ENCODE measurements at places on chromosomes 13 and 19.
A peak's percentile ranks its signal among the peaks of the same experiment; 100 is the strongest.

DNA sequence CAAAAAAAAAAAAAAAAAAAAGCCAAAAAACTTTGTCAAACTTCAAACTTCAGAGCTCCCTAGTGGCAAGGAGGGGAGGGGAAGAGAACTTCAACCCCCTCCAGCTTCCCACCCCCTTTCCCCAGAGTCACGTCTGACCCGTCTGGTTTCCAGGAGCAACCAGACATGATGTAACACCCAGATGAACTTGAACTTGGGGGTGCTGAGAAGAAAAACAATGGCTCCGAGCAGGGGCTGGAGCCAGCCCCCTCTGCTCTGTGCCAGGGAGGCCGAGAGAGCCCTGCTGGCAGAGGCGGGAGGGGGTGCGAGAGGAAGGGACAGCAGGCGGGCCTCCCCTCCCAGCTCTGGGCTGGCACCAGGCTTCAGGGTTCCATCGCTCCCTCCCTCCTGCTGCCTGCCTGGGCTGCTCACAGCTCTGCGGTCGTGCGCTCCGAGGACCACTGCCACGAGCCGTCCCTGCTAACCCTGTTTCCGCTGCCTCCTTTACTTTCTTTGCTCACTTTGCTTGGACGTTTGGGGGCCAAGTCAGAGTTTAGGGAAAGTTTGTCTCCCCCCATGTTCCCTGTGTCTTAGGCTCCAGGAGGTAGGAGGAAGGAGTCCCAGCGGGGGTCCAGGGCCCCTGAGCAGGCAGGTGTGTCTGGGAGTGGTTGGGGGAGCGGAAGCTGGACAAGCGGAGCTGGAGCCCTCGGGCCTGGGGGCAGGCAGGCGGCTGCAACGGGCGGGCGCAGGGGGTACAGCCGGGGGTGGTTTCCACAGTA lies 11.1 kb downstream of the LYL1 start:
- no peak for DNase-seq

GRCh38 chr13:101919541-101920181 lies 467.2 kb downstream of the ITGBL1 start:
- peak; percentile 46 for DNase-seq

DNA sequence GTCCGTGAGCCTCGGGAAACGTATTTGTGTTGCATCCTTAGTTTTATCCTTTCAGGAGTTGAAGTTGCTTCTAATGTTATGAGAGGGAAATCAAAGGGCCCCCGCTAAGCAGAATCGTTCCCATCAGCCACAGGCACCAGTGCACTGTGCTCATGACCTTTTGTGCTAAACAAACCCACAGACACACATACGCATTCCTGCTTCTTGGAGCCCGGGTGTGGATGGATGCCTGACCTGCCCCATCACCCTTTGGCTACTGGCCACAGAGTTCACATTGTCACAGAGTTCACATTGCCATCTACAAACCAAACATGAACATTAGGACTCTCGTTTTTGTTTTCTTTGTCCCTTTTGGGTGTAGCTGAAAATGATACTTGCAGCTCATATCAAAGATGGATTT lies 47.2 kb downstream of the CHST8 start:
- no peak for DNase-seq

GRCh38 chr19:48147597-48148175 lies 22.5 kb downstream of the LIG1 start:
- no peak for DNase-seq

- DNase-seq: no peak
Measured at GRCh38 chr19:15469513-15470297, 5.4 kb upstream of the RASAL3 start.

GRCh38 chr13:77480066-77480465 lies 55.4 kb upstream of the SCEL start:
- DNase-seq: no peak

GRCh38 chr19:1270213-1270853 lies 1.2 kb downstream of the CIRBP start:
- DNase-seq: no peak

- DNase-seq: no peak
Measured at GRCh38 chr19:44972802-44973201, 17.6 kb downstream of the CLPTM1 start.

- DNase-seq: no peak
Measured at GRCh38 chr19:19186742-19187141, 5.2 kb downstream of the BORCS8 start.

- no peak for DNase-seq
Measured at GRCh38 chr13:27904719-27905118, 15.1 kb upstream of the PDX1 start.

DNA sequence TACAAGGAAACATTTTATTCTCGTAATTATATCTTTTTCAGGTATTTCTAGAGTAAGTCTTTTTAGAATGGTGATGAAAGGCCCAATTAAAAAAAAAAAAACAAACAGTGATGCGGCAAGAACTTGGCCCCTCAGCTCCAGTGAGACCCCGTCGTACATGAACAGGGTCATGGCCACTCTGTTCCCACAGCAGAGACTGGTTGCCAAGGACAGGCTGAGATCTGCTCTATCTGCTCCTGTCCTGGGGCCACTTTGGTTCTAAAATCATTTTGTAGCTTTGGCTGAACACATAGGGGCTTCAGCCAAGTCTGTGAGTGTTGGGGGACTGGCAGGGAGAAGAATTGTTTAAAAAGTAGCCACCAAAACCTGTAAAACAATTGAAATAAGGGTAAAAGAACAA lies 286.9 kb downstream of the RFC3 start:
- no peak for DNase-seq

- DNase-seq: no peak
Measured at GRCh38 chr19:33520844-33521479, 629 bp downstream of the PEPD start.

- DNase-seq: no peak
Measured at GRCh38 chr13:84129966-84130365, 247.7 kb upstream of the SLITRK1 start.

DNA sequence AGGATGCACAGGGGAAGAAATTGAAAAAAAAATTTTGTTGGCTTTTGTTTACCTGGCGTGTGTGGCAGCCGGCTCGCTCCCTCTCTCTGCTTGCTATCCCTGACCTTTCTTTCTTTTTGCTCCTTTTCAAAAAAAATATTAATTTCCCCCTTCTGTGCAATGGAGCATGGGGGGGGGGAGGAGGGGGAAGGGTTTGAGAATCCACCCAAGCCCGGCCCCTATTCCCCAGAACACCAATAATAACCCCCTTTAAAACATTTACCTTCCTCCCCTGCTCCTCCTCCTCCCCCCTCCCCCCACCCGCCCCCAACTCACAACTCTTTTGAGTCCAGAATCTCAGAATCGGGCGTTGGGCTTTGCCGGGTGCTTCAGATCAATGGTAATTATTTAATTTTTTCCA lies 28.4 kb downstream of the NFIX start:
- no peak for DNase-seq

- DNase-seq: no peak
Measured at GRCh38 chr19:46732966-46733689, 12.7 kb upstream of the FKRP start.

DNA sequence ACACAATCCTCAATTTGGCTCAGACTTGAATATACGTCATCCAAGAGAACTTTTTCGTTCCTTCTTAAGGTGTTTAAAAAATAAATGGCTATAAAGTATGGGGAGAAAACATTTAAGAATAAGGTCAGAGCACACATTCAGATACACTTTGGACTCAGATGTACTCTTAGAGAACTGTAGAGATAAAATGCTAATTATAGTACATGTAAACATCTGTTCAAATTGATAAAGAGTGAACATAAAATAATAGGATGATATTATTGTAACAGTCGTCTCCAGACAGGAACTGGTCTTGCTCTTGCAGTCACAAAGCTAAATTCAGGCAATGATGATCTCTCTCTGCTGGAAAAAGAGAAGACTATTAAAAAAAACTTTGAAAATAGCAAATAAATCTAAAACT lies 91.4 kb downstream of the RBM26 start:
- DNase-seq: no peak

DNA sequence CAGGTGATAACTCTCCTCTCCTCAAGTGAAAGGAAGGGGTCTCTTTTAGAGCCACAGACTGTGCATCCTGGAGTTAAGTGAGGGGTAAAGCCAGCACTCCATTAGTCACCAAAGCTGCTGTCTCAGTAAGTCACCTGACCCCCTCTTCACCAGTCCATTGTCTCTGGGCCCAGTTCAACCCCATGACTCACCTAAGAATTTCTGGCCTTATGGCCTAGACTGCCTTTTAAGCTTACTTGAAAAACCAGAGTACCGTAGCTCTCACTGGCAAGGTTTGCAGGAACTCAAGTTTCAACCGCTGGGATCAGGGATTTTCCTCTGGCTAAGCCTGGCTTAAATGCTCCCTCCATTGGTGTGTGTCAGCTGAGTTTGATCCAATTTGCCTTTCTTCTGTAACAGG lies 23.4 kb upstream of the EID2 start:
- no peak for DNase-seq

GRCh38 chr13:30857636-30858035 lies 48.4 kb upstream of the MEDAG start:
- no peak for DNase-seq

DNA sequence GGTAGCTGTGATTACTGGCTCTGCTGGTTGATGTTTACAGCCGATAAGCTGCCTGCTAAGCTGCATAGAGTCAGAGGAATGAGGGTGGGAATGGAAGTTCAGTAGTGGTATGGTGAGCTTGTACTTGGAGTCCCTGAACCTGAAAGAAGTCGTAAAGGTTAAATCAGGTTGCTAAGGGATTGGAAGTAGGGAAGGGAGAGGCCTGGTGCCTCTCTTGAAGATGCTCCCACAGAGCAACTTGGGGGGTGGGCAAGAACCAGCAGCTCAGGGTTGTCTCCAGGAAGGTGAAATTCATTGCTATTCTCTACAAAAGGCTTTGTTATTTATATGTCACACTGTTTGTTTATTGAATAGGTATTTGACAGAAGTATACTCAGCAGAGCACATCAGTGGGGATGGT lies 73.8 kb upstream of the OLFM4 start:
- no peak for DNase-seq

DNA sequence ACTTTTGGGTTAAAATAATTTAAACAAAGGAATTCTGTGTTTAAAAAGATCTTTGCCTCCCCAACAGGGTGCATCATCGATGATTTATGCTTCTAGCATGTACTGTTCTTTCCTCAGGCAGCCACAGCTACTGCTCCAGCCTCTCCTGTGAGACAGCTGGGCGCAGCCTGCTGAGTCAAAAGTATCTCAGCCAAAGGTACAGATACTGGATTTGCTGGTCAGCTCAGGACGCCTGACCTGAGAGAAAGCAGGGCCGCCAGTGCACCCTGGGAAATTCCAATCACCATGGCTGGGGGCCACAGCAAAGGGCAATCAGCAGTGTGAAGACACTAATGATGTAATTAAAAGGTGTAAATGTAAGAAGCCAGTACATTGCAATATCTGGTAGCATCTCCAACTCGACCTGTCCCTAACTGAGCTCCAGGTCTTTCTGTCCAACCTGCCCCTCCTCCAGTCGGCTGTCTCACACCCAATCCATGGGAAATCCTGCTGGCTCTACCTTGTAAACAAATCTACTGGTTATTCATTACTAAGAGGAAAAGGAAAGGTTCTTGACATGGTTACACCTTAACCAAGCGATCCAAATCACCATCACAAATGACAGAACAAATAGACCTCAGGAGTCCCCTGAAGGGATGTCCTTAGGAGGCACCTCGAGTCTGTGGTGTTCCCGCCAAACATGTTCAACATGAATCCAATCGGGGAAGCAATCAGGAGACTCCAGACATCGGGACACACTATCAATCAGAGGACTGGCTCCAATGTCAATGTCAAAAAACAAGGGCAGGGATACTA lies 7.3 kb downstream of the OPA3 start:
- no peak for DNase-seq

GRCh38 chr13:31385540-31385939 lies 185.8 kb downstream of the B3GLCT start:
- no peak for DNase-seq

DNA sequence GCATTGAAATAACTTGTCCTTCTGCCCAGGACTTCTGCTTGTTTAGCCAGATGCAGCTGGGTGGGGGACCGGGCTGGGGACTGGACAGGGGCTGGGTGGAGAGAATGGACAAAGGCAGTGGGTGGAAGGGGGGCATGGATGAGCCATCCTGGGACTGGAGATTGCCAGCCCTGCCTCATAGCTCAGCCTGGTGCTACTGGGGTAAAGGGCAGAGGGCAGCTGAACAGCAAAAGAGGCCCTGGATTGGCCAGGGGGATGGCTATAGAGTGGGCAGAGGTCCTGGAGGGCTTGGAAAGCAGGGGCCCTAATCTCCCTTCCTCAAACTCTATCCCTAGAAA lies 17.7 kb upstream of the PLAUR start:
- DNase-seq: no peak

DNA sequence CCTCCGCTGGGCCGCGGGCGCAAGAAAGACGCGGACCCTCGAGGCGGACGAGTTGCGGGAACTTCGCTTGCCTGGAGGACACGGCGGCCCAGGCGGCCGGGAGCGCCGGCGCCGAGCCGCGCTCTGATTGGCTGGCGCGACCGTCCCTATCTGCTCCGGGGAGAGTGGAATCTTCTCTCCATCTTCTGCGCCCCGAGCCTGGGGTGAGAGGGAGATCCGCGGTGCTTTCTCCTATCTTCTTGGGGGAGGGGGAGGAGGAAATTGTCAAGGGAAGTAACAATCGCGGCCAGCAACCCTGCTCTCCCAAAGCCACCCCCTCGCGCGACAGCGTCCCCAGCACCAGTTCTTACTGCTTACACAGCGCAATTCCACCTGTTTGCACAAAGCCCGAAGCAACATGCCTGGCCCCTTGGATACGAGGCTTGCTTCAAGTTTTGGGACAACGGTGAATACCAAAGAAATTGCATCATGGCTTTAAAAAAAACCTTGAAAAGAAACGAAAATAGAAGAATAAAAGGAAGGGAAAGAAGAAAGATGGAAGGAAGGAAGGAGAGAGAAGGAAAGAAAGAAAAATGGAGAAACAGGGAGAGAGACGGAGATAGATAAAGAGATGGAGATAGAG lies 4.8 kb downstream of the SOX21 start:
- DNase-seq: no peak

GRCh38 chr19:35177377-35178274 lies 23.1 kb downstream of the FXYD5 start:
- DNase-seq: no peak

DNA sequence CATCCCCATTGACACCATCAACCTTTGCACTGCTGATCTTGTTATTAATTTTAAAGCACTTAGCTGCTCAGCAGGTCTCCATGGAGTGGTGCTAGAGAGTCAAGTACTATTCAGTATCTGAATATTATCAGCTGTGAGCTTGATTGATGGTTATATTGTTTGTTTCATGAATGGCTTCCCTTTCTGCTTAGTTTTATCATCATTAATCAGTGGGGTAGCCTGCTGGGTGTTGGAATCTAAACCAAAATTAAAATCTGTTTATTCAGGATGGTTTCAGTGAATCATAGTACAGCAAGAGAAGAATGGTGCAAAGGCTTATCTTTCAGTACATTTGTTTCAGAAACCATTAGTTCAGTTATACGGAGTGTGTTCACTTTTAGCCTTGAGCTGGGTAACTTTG lies 42.5 kb upstream of the SCEL start:
- DNase-seq: no peak
